ENCODE measurements at places on chromosomes 1 and 21.

GRCh38 chr1:147494998-147495580 is 46.2 kb upstream of the BCL9 start:
- DNase-seq: peak; percentile 50

DNA sequence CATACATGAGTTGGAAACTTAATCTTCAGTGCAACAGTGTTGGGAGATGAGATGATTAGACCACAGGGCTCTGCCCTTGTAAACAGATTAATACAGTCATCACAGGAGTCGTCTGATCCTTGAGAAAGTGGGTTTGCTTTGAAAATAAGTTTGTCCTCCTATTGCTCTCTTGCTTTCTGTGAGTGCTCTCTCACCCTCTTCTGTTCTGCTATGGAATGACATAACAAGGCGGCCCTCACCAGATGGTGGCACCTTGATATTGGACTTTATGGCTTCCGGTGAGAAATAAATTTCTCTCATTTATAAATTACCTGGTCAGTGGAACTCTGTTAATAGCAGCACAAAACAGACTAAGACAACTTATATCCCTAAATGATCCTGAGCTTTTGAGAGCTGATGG is 353.6 kb downstream of the BRINP3 start:
- DNase-seq: no peak

- no peak for DNase-seq
Observed at GRCh38 chr1:212554401-212554800, 54.2 kb upstream of the ATF3 start.

DNA sequence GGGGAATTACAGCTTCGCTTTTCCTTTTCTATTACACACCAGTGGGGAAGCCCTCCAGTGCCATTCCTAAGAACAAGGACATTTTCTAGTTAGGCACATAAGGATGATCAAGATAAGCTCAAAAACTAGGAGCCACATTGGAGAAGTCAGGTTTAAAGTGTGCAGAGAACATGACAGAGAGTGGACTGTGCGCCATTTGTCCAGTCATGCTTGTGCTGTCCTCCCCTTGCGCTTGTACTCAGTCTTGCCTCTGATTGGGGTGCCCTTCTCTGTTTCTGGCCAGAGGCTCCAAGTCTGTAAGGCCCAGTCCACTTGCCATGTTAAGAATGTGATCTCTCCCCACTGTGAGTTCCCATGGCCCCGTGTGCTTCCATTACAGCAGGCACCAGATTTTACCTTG is 189.7 kb downstream of the DHRS3 start:
- DNase-seq: no peak

DNA sequence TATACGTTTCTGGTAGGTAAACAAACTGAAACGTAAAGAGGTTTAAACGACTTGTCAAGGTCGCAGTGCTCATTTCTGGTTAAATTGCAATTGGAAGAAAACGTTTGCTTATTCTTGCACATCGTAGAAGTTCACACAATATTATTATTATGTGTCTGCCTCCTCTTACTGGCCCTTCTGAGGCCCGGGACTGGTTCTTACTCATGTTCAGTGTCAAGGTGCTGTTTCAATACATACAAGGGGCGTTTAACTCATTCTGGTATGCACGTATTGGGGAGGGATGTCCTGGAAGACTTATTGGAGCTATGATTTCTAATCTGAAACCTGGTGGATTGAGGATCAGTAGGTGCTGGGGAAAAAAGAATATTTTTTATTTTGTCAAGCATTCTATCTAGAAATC is 932 bp downstream of the RPF1 start:
- no peak for DNase-seq

DNA sequence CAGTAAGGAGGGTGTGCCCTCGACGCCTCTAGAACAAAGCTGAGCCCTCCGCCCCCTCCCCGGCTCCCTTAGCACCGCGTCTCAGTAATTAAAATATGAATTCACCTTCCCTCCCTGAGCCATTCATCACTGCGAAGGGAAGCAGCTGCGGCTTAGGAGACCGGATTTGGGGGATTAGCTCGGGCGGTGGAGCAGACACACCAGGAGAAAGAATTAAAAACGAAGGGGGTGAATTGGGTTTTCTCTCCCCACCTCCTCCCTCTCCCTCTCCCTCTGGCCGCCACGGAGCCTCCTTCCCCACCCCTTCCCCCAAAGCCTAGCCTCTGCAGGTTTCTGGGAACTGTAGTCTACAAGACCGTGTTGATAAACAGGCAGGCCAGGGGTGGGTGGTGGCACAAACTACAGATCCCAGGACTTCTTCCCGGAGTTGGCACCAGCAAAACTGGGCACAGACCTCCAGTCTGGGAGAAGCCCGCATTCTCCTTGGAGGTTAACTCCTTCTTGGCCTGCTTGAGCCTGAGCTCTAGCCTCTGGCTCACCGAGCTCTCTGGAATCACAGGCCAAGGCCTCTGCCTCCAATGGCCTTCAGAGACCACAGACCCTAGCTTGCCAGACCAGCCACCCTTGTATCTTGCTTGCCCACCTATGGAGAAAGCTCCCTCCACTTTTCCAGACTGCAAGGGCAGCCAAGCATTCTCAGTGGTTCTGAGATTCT is 10.8 kb downstream of the BLACAT1 start:
- DNase-seq: no peak

- no peak for DNase-seq
Observed at GRCh38 chr1:231485029-231485784, 43.3 kb upstream of the TSNAX start.

DNA sequence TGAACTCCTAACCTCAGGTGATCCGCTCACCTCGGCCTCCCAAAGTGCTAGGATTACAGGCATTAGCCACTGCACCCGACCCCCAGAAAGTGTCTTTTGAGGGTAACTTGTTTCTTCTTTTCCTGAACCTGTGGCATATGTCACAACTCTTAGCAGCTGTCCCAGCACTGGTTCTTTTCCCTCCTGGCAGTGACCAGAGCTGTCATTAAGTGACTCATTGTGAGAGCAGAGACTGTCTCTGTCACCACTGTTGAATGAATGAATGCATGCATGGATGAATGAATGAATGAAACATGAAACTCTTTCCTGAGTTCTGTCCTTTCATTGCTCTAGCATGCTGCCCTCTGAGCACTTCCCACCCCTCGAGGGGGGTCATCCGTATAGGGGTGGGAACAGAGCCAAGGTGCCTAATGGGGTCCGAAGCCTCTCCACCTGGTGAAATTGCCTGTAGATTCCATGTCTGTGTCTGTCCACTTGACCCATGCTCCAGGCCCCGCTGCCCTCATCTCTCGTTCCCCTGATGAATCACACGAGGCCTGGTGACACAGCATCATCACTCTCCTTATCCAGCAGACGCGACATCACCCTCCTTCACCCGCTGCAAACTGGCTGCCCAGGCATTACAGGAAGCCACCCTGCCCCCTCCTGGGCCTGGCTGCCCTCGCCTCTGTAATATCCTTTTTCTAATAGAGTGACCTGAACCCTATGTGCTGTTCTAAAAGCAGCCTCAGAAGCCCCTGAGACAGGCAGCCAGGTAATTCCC is 75.0 kb downstream of the IGSF21 start:
- DNase-seq: no peak

DNA sequence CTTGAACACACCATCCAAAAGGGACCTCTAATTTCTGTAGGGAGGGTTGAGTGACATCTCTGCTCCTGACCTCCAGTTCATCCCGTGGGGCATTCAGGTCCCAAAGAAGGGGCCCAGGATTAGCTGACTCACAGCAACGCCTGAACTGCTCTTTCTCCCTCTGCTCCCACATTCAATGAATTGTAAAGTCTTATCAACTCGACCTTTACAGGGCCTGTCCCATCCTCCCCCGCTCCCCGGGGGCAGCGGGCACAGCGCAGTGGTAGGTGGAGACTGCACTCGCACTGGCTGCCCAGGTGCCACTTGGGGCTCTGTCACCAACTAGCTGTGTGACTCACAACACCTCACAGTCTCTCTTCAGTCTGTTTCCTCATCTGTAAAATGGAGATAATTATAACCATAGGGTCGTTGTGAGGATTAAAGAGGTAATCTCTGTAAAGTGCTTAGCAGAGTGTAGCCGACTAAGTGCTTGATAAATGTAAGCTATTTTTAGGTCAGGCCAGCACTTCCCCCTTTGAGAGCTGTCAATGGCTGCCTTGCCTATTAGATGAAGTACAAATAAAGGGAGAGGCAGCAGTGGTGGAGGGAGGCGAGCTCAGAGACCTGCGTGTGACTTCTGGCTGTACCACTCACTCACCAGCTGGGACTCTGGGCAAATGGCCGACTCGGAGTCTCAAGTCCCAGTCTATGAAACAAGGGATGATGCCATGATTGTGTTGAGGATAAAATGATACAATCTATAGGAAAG is 637 bp upstream of the MYBPHL start:
- DNase-seq: no peak

DNA sequence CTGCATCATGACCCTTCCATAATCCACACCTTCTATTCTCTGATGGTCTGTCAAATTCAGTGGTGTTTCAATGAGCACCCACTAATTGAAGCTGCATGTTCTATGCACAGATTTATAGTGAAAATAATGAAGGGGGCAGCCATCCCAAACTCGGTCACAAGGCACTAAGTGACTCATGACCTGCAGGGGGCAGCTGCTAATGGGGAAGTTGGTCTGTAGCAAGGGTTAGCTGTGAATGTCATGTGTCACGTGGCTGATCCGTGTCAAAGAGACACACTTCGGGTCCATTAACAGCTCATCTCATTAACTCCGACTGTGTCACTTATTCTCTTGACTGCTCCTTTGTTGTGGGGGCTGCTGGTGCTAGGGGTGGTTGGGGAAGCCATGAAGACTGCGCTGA is 306.6 kb downstream of the PCP4 start:
- DNase-seq: no peak

- no peak for DNase-seq
Observed at GRCh38 chr1:198529414-198529813, 11.1 kb downstream of the ATP6V1G3 start.

DNA sequence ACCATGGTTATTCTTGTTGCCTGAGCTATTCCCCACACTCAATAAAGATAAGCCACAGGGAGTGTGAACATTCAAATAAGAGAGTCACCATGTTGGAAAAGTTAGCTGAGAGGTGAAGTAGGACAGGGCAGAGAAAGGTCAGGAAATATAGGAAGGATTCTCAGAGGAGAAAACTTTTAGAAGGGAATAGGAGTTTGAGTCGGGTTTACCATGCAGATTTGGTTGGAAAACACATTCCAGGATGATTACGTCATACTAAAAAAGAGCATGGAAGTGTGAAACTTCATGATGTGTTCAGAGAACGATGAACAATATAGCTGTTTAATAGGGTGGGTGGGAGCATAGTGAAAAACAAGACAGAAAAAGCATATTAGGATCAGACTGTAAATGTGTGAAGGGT is 1125.3 kb upstream of the ADGRL2 start:
- DNase-seq: no peak

- DNase-seq: no peak
Observed at GRCh38 chr1:174964972-174965361, 34.8 kb upstream of the CACYBP start.

DNA sequence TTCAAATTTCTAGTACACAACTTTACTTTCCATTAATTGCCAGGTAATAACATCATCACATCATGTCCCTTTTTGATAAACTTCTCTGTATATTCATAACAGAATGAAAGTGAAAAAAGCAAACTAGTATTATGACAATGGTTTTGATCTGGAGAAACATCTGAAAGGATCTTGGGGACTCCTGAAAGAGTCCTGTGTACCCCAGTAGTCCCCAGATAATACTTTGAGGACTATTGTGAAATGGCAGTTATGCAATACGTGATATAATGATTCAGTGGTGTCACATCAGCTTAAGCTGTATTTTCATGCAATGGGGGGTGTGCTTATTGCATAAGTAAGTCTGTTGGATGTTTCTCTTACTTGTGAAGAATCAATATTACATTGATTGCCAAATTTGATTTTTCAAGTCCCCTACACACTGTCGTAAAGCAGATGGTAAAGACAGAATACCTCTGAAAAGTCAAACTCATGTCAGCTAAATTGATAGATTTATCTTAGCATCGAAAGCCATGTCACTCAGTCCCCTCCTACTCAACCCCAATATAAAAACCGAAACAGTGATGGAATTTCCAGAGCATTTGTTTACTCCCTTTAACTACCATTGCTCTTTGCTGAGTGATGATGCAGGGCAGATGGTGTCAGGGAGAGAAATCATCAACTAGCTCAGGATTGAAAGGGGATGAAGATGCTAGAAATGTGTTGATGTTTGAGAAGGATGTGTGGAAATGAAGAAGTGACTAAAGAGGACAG is 146.7 kb upstream of the C1orf105 start:
- DNase-seq: no peak

DNA sequence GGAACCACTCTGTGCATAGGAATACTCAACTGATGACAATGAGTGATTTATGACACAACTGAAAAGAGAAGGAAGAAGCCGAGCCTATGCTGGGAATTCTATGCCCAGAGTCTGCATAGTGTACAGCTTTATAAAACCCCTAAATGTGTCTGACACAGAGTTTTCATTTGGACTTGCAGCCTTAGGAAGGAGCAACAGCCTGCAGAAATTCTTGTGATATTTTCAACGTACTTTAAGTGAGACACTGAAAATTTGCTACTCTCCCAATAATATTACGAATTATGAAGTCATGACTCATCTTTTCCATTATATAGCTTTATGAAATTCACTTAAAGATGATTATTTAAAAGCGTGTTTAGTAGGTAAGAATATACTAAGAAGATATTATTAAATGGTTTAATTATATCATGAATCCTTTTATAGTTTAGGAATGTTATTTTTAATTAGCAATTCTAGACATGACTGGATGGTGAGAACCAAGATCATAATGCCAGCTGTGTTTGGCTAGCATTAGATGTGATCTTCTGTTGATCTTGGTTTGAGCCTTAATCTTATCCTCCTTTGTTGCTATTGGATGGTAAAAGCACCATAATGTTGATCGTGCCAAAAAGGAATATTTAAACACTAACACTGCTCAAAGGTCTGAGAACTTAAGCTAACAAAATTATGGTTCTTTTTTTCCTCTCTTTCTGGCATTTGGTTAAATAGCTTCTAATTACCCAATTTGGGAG is 785.1 kb upstream of the ADGRL4 start:
- no peak for DNase-seq

DNA sequence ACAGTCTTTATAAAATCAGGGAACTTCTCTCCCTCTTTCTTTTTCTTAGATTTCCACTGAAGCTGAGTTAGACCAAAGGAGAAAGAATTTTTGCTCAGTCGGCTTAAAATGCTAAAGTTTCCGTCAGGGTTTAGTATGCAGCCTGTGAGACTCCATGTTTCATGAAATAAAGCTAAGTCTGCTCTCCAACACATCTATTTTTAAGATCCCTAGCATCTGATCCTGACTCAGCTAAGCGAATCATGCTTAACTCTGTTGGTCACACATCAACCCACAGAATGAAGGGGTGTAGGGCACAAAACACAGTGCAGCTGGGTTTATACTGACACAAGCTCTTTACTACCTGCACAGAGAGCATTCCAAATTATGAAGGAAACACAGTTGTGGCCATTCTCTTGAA is 102.4 kb upstream of the ZNF281 start:
- no peak for DNase-seq
